ENCODE measurements at places on chromosomes 12 and 14. TPM values are rescaled to one million over a fixed set of nuclear protein-coding genes. Genes with fewer than 3 reads are reported as not detected.

Gene HOXC12
- polyA plus RNA-seq = not detected

Gene POMT2
- 33.4 TPM for polyA plus RNA-seq

Gene TAS2R9
- not detected for polyA plus RNA-seq

Gene TNFAIP2
- polyA plus RNA-seq = 52.3 TPM

Gene TAS2R10
- 1.1 TPM for polyA plus RNA-seq

Gene KRT71
- polyA plus RNA-seq = not detected

Gene MYBPC1
- polyA plus RNA-seq = 2,568 TPM

Gene REP15
- 2.2 TPM for polyA plus RNA-seq

Gene SLC4A8
- 0.72 TPM for polyA plus RNA-seq

Gene NDUFA12
- 94.7 TPM for polyA plus RNA-seq

Gene DTD2
- polyA plus RNA-seq = 10.7 TPM

Gene STAB2
- 6.7 TPM for polyA plus RNA-seq

GRCh38 chr12:116199160-116199706 is 78.3 kb downstream of the MED13L start:
- no peak for DNase-seq

GRCh38 chr14:68145539-68145938 is 326.0 kb downstream of the RAD51B start:
- DNase-seq = no peak

- DNase-seq = peak; percentile 19
These were observed 6.8 kb downstream of the KIF26A start for GRCh38 chr14:104144911-104145825.

GRCh38 chr12:78406828-78407227 is 457.7 kb upstream of the SYT1 start:
- DNase-seq = no peak

DNA sequence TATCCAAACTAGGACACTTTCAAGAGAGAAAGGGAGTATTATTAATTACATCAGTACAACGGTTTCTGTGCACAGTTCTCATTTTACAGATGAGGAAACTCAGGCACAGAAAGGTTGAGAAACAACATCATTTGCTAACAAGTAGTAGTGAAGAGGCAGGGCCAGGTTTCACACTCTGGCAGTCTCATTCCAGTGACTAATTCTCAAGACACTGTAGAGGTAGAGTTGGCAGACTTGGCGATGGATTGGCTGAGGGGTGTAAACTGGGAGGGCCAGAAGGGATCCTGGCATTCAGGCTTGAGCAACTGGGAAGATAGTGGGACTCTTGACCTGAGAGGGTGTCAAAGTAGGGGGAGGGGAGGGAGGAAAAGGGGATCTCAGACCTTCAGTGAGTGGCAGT is 73.8 kb upstream of the BDKRB2 start:
- DNase-seq = no peak

DNA sequence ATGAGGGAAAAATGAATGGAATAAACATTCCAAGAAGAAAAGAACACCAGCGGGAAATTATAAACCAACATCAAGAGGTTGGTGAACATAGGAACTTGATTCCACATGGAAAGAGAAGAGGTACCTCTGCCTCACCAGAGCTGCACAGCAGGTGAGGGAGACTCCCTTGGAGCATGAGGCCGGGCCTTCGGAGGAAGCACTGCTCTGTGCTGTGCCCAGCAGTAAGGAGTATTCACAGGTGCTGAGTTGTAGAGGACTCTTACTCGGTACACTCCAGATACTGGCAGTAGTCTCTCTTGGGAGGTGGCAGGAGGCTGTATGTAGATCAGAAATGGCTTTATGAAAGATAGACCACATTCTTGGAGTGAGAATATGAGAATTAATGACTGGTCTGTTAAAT is 76.0 kb downstream of the NPAS3 start:
- DNase-seq = no peak

DNA sequence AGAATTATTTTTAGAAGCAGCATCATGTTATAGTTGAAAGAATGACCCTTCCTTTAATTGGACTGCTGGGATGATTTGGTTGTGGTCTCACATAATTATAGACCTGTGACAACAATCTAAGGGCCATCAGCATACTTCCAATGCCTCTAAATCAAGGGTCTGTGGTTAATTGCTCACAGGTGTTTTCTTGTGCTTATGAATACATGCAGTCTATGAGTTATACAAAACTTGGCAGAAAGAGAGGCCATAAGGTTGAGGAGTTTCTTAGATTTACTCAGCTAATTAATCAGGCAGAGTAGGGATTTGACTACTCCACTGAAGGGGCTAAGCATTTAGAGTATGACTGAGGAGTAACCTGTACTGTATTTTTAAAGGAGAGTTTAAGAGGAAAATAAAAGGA is 37.0 kb upstream of the FRMD6 start:
- no peak for DNase-seq

- DNase-seq = no peak
These were observed 47.2 kb upstream of the GARIN6 start for GRCh38 chr12:99600388-99600787.

GRCh38 chr12:69996241-69996640 is 171.2 kb downstream of the MYRFL start:
- DNase-seq = no peak

- DNase-seq = no peak
These were observed 8.2 kb downstream of the TESC start for GRCh38 chr12:117090816-117091711.

- DNase-seq = no peak
These were observed 1.4 kb upstream of the AQP2 start for GRCh38 chr12:49948866-49949845.

- peak; percentile 37 for DNase-seq
These were observed 9.5 kb upstream of the SAV1 start for GRCh38 chr14:50677527-50678063.

DNA sequence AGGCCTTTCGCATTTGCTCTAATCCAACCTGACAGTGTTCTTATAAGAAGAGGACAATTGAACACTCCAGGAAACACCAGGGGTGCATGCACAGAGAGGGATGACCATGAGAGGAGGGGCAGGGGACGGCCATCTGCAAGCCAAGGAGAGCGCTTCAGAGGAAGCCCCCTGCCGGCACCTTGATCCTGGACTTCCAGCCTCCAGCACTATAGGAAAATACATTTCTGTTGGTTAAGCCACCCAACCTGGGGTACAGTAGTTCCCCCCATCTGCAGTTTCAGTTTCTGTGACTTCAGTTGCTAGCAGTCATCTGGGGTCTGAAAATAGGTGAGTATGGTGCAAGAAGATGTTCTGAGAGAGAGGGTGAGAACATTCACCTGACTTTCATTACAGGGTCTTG is 64.7 kb downstream of the CLMN start:
- DNase-seq = no peak

DNA sequence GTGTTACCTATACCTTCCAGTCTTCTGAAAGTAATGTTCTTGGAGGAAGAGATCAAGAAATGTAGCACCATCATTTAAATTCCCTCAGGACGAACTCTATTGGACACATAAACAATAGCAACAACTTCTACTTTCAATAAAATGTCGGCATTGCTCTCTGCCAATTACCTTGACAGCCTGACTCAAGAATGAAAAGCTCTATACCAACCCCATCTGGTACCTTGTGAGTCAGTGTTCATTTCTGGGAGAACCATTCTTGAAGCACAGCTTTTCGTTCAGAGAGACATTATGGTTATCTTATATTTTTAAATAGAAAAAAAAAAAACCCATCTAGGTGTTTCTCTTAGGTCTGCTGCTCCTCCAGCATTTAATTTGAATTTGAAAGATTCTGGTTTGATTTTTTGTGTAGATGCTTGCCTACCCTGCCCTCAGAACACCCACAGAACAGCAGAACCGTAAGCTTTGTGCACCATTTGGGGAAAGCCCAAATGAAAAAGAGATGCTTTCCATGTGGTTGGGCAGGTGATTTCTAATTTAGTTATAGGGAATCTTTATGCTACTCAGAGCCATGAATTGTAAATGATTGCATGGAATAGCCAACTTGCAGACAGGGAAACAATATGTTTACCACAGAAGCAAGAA is 156.0 kb downstream of the SAMD4A start:
- DNase-seq = peak; percentile 39

- no peak for DNase-seq
These were observed at the start of gene PRH1 for GRCh38 chr12:10884086-10884725. Gene PRH1, minus strand, starts transcription at chr12:10884255. Its CDS starts 38 bp downstream, at chr12:10884217.

DNA sequence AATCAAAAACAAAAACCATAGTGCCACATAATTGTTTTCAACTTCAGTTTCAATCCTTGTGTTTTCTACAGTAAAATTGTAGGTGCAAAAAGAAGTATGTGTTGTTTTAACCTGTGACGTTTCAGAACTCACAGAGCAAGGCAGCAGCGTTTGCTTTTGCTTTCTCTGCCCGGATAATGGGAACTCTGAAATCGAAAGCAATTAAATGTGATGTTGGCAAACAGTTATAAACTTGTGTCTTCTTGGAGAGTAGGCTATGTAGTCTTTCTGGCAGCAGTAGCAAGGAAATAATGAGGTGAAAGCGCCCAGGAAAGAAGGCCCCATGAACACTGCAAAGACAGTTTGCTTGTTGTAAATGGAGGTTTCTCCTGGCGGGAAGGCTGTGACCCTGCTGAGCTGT is 39.1 kb downstream of the FNTB start:
- no peak for DNase-seq

DNA sequence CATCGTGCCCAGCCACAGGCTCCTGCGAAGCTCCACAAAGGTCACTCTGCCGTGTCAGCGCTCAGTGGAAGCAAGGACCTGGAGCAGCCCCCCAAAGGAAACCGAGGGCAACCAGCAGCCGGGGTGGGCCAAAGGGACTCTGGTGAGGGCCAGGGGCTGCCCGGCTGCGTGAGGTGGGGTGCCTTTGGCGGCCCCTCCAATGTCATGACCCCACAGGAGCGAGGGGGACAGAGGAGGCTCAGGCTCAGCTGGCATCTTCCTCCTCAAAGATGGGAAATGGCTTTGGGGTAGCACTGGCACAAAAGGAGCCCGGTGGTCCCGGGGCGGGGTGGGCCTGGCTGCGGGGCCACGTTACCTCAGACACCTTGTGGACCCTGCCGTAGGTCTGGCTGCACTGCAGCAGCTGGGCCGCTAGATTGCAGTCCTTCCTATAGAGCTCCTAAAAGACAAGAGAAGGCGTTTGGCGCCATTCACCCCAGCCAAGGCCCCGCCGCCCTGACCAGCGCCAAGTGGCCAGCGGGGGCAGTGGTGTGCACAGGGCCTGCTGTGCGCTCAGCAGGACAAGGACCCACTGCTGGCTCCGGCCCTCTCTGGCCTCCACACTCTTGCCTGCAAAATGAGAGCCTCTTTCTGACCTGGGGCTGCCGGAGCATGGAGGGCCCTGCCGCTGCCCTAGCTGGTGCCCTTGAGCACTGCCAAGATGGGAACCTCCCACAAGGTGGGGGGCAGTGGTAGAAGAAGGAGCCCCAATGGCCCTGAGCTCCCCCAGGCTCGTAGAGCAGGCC is 46.9 kb downstream of the BEGAIN start:
- DNase-seq = peak; percentile 56

GRCh38 chr14:26444822-26445221 is 153.0 kb downstream of the NOVA1 start:
- peak; percentile 55 for DNase-seq

DNA sequence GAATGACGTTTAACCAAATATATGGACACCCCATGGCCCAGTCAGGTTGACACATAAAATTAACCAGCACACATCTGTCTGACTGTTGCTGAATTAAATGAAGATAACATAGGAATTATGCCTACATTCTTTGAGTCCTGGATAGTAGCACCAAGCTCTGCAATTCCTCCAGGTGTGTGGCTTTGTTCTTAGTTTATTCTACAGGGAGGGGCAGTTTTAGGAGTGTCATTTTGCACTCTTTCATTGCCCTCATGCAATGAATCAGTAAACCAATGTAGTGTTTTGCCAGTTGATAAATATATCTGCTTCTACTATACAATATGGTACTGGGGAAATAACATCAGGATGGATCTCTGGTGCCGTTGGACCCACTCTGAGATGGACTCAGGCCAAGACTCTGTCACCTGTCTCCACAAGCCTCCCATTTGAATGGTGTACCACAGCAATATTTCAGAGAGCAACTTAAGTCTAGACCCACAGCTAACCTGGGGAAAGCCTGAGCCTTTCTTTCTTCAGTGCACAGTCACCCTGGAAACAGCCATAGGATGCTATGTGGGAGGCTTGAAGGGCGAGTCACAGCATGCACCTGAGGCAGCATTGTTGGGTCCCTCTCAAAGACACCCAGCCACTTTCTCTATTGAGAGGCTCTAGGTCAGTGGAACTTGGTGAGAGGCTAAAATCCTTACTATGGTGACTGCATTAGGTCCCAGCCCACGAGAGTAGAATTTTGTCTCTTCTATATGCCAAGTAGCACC is 73.2 kb downstream of the ANO4 start:
- DNase-seq = no peak

DNA sequence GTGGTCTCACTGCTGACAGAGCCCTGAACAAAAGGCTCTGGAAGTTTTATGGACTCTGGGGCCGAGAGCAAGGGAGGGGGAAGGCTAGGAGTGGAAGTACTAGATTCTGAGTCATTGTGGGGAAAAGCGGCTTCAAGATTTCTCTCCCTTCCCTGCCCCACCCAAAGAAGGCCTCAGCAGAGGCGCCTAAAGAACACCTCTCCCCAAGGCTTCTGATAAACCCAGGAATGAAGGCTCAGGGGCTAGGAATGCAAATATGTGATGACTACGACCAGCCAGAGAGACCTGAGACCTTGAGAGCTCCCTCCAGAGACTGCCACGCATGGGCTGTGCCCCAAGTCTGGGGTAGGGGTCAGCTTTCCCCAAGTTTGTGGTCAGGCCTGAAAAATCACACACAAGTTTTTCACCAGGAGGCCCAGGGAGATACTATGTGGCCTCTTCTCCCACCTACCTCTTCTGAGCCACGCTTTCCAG is 130.7 kb upstream of the HIF1A start:
- no peak for DNase-seq

GRCh38 chr12:99619389-99620158 is 28.0 kb upstream of the GARIN6 start:
- DNase-seq = peak; percentile 6

Measured in muscle of back (tissue), 13 donors.